ENCODE measurements at places on chromosomes 7 and 10.

DNA sequence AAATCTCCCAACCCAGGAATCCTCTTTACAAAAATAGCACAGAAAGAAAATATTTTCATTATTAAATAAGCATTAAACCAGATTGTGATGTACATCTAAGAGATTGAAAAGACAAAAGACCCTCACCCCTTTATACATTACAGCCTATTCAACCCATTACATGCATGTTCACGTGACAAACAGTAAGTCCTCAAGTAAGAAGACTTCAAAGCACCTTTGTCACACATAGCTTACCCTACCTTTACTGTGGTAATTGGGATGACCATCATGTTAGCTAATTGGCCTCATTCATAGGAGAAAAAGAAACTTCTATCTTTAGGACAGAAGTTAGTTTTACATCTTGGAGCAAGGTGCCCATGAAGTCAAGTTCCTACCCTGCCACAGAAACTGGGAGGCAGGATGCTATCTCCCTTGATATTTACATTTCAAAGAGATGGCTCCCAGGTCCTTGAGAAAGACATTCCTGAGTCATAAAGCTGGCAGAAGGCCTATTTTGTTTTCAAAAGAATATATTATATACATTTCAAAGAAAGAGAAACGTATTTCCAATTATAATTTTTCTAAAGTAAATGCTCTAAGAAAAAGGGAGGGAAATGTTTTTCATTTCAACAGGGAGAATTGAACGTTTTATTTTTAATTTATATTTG lies 48.1 kb downstream of the GNAI1 start:
- DNase-seq: no peak

DNA sequence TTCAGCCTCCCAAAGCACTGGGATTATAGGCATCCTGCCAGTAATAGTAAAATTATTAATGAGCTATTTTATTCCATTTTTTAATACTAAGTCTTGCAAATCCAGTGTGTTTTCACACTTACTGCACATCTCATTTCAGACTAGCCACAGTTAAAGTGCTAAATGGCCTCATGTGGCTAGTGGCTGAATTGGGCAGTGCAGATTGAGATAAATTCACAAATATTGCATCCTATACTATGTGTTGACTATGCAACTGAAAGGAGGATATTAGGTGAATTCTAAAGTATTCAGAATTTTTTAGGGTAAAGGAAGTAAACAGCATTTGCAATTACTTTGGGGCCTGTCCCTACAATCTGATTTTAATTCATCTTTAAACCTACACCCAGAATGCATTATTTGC lies 10.2 kb downstream of the APBB1IP start:
- DNase-seq: no peak

GRCh38 chr7:117152213-117153007 lies 170.4 kb downstream of the WNT2 start:
- DNase-seq: no peak

GRCh38 chr7:63008366-63008765 lies 990.3 kb upstream of the ZNF722 start:
- DNase-seq: no peak

GRCh38 chr10:132391676-132392020 lies 5.4 kb upstream of the PWWP2B start:
- DNase-seq: no peak

Measured in NCI-H1436 treated with DMSO at 0.1 percent for 48 hours (cell line).